DMS79 (cell line): ENCODE measurements at places on chromosomes 2 and 18.

GRCh38 chr2:181792906-181793305 is 98.6 kb upstream of the ITPRID2 start:
- DNase-seq: no peak

DNA sequence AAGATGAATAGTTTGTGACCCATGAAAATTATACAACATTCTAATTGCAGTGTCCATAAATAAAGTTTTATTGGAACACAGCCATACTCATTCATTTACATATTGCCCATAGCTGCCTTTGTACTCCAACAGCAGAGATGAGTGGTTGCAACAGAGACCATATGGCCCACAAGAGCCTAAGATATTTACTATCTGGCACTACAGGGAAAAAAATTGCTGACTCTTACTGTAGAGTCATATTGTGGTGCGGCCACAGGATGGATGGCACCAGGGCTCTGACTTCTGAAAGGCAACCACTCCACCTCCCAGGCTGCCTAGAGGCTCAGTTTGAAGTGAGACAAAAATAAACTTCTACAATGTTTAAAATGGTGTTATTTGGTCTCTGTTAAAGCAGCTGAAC is 404.0 kb upstream of the ATP5MC3 start:
- DNase-seq: no peak

DNA sequence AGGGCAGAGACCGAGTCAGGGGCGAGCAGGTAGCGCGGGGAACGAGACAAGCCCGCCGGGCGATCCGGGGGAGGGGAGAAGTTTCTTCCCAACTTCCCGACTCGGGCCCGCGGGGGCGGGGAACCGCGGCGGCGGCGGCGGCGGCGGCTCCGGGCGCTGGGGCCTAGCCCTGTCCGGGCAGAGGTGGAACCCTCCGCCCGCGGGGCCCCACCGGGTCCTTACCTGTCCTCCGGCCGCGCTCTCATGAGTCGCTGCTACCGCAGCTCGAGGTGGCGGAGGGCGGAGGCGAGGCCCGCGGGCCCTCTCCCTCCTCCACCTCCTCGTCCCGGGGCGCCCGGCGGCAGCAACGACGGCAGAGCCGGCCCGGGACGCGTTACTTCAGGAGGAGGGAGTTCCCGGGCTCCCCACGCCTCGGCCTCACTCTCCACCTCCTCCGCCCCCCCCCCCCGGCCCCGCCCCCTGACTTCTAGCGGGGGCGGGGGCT is at the start of gene YES1:
TSS of gene YES1 (minus strand) at position 351 of the 484 bp plus-strand sequence. CDS start 55,415 bp downstream, outside the sequence.
- no peak for DNase-seq

GRCh38 chr2:218180467-218181114 is 13.8 kb upstream of the CXCR1 start:
- no peak for DNase-seq

GRCh38 chr2:168119515-168120141 is 127.8 kb downstream of the STK39 start:
- DNase-seq: no peak

DNA sequence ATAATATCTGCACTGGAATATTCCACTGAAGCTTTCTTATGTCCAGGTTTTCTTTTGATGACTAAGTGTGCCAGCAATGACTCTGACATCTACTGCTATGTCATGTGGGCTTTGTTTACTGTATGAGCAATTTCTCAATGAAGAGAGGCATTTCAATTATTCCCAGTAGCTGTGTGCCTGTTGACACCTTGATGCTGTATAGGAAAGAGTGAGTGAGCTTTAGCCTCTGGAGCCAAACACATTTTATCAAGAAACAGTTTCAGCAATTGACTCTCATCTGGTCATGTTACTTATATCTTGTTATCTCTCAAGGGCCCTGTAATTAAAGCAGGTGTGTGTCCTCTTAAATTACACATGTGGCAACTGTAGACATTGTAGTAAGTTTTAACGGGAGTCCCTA is 493.2 kb upstream of the FANCL start:
- no peak for DNase-seq

DNA sequence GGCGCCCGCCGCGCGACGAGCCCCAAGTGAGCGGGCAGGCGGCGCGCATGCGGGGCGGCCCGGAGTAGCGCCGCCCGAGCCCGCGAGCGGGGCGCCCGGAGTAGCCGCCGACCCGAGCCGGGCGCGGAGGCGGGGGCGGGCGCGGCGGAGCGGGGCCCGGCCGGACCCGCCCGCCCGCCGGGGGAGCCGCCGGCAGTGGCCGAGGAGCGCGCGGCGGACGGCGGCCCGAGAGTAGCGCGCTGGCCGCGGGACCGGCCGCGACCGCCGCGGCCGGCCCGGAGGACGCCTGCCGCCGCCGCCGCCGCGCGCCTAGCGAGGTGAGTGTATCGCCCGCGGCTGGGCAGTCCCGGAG is at the start of gene GALNT1:
TSS of gene GALNT1 (plus strand) at position 195 of the 352 bp plus-strand sequence. CDS start 72,923 bp downstream, outside the sequence.
- no peak for DNase-seq

DNA sequence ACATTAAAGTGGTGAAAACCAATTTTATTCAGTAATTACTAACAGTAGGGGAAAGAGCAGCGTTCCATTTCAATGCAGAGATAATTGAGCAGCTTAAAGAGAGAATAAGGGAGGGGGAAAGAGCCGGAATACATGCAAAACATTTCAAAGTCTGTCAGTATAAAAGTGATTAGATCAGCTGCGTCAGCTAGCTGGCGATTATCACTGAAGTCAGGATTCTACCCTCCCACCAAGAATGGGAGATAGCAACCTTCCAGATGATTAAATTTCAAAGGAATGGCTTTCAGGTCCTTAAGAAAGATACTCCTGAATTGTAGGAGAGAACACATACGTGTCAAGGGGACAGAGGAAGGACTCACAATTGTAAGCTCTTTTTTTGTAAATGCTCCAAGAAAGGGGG is 2.7 kb upstream of the ZC3H6 start:
- no peak for DNase-seq

DNA sequence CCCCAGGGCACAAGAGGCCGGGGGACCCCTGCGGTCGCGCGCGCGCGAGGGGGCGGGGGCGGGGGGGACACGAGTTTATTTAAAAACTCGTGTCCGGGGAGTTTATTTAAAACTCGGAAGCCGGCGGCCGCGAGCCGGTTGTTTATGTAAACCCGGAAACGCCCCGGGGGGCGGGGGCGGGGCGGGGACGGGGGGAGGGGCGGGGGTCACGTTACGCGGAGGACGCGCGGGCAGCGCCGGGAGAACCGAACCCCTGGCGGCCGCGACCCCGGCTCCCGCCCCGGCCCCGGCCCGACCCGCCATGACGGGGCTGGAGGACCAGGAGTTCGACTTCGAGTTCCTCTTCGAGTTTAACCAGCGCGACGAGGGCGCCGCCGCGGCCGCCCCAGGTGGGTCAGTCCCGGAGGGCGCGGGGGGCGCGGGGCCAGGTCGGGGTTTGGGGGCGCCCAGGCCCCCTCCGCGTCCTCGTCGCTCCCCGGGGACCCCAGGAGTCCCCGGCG is 4.4 kb downstream of the NFATC1 start:
- no peak for DNase-seq

DNA sequence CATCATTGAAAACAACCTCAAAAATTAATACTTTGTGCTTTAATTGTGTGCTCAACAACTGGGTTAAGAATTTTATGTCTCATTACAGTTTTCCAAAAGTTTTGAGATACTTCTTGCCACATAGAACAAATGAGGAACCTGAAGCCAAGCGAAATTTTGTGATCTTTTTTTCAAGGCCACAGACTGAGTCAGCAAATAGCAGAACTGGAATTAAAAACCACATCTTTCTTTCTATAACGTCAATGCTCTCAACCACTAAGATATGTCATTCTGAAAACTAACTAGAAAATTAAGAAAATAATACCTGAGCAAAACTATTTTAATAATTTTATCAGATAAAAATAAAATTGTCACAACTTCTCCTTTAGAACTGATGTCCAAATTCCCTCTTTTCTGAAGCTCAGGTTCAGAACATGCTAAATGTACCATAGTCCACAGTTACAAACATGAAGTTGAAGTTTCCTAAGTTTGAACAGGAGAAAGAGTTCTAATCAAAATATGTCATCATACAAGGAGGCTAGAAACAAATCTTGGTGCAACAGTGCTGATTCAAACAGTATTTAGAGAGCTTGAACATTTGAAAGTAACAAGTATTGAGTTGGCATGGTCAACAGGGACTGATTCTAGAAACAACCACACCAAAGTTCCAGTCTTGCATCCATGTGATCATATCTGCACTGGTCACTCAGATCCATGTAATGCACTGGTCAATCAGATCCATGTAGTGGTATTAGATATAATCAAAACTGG is 27.6 kb upstream of the CALCRL start:
- DNase-seq: no peak

DNA sequence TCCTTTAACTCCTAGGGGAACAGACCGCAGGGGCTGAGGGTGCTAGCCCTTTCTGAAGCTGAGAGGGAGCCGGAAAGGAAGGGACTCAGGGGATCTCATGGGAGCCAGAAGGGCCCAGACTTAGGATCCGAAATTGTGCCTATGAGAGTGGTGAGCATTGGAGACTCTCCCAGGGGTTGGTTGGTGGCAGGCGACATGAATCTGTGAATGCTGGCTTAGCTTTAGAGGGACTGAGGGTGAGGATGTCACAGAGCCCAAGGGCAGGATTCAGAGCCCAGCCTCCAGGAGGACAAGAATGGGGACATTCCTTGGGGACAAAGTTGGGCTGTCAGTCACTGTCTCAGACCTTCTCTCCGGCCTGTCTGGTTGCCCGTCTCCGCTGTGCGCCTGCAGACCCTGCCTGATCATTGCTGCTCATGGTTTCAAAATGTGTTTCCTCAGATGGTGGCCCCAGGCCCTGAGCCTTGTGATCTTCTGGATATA is 17.5 kb downstream of the GNLY start:
- DNase-seq: no peak

DNA sequence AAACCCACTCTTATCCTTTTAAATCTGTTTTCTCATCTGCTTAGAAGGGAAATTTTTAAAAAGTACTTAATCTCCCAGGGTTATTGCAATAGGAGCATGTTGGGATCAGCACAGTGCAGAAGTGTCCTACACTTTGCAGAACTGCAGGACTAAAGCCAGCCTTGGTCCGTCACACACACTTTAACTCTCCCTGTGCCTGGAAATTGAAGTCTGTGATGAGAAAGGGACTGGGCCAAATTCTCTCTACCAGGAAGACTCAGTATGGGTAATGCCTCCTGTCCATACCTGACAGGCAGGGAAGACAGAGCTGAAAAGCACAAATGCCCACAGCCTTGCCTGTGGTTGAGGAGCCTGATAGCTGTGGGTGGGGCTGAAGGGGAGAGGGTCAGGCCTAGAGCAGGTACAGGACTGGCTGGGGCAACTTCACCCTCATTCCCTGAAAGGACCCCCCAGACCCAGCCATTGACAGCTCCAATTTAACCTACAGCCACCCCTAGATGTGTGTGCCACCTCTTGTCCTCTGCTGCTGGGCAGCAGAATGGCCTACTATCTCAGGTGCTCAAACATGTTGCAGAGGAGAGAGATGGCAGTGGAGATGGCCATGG is 377.2 kb upstream of the KLHL29 start:
- no peak for DNase-seq

- no peak for DNase-seq
Measured at GRCh38 chr2:239034561-239035341, 186.9 kb downstream of the TWIST2 start.

- no peak for DNase-seq
Measured at GRCh38 chr2:7626139-7626537, 708.9 kb downstream of the RNF144A start.

- DNase-seq: no peak
Measured at GRCh38 chr2:135817951-135818350, 19.0 kb downstream of the LCT start.

GRCh38 chr2:149894760-149895159 is 307.2 kb upstream of the MMADHC start:
- DNase-seq: no peak

DNA sequence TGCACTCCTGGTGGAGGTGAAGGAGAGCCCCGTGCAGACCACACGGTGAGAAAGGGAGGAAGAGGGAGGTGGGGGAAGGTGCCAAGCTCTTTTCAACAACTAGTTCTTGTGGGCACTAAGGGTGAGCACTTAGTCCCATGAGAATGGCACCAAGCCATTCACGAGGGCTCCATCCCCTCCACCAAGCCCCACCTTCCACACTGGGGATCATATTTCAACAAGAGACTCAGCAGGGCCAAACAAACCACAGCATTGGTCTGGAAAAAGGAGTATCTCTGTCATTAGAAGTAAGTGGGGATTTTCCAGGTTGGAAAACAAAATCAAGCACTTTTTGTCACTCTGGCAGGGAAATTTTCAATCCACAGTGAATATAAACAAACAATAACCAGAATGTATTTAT is 38.4 kb downstream of the ZAP70 start:
- DNase-seq: peak; percentile 90

GRCh38 chr18:58882686-58883085 is 18.0 kb downstream of the ZNF532 start:
- DNase-seq: no peak

- DNase-seq: no peak
Measured at GRCh38 chr18:37445368-37445767, 120.2 kb downstream of the CELF4 start.

DNA sequence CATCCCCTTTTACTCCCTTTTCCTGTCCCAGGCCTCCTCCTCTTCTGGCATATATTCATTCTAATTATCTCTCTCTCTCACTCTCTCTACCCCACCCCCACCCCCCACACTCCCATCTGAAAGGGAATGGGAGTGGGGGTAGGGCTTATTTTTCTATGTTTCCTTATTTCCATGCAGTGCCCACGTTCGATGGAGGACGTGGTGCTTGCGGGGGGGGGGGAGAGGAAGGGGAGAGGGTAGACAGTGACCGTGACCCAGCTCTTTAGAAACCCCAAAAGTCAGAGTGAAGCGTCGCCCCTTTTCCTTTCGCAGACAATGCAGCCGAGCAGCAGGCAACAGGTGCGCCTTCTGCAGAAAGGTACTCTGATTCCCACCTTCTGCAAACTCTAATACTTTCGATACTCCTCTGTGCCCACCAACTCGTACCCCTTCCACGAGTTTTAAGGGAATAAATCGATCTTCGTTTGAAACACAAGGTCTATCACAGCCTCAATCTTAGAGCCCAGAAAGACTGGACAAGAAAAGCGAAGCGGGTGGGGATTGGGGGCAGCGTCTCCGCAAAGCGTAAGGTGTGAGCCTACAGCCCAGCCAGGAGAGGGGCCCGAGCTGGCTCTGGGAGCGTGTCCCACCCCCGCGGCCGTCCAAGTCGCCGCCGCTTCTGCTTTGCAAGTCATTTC is 891 bp upstream of the NR4A2 start:
- no peak for DNase-seq
